ENCODE measurements at places on chromosomes 2 and 18.
A peak's percentile ranks its signal among the peaks of the same experiment; 100 is the strongest.

DNA sequence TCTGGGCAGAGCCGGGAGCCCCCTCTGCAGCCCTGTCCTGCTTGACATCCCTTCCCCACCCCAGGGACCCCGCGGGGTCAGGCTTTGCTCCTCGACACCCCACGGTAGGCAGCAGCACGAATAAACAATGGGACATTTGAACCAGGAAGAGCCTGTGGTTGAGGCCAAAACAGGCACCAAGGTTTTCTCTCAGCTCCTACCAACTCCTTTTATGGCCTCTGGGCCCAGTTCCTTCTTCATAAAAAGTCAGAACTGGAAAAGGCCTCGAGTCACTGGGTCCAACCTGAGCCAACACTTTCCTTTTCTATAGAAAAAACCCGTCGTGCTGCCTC lies 20.6 kb downstream of the TEX44 start:
- DNase-seq = peak; percentile 51

- no peak for DNase-seq
These were observed 12.0 kb upstream of the DDX1 start for GRCh38 chr2:15579641-15580040.

DNA sequence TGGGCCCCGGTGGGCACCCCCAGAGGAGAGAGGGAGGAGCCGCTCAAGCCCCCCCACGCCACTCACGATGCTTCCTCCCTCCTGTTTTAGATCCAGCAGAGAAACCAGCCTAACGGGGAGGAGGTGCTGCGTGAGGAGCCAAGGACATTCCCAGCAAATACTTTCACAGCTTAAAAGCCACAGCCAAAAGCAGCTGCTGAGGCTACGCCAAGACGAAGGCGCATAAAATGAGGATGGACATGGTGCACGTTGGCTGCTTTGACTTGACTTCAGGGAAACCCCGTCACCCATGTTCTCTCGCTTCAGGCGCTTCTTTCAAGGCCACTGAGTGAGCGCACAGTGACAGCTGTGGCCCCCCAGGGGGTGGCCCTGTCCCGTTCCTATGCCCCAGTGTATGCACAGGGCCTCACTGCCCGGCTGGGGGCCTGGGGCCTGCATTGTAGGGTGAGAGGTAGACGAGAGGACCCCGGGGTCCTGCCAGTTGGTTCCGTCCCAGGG lies 72.1 kb upstream of the PXDN start:
- no peak for DNase-seq

DNA sequence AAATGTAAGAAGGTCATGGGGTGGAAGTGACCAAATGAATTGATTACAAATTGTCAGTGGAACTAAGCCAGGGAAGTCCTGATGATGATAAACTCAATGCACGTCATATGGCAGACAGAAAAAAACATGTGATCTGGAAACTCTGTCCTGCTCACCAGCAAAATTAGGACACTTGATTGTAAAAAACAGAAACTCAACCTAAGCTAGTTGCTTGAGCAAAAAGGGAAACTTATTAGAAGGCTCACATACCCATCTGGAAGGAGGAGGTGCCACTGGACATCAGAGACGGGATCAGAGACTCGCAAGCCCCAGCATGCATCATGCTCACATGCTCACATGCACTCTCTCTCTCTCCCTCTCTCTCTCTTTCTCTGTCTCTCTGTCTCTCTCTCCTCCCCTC lies 96.8 kb downstream of the SP3 start:
- DNase-seq = no peak

DNA sequence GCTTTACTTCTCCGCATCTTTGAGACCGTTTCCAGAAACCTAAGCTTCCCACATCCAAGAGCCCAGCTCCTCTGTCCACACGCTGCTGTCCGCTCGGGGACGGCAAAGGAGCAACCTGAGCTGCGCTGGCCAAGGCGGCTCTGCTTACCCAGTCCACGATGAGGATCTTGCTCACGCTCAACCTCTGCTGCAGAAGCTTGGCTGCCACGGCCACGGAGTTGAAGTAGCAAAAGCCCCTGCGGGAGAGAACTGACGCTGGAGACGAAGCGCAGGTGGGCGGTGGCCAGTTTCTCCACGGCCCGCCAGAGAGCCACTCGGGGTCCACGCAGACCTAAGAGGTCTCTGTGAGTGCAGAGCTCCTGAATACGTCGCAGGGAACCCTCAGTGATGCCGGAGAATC lies 236.1 kb downstream of the TWIST2 start:
- DNase-seq = no peak

DNA sequence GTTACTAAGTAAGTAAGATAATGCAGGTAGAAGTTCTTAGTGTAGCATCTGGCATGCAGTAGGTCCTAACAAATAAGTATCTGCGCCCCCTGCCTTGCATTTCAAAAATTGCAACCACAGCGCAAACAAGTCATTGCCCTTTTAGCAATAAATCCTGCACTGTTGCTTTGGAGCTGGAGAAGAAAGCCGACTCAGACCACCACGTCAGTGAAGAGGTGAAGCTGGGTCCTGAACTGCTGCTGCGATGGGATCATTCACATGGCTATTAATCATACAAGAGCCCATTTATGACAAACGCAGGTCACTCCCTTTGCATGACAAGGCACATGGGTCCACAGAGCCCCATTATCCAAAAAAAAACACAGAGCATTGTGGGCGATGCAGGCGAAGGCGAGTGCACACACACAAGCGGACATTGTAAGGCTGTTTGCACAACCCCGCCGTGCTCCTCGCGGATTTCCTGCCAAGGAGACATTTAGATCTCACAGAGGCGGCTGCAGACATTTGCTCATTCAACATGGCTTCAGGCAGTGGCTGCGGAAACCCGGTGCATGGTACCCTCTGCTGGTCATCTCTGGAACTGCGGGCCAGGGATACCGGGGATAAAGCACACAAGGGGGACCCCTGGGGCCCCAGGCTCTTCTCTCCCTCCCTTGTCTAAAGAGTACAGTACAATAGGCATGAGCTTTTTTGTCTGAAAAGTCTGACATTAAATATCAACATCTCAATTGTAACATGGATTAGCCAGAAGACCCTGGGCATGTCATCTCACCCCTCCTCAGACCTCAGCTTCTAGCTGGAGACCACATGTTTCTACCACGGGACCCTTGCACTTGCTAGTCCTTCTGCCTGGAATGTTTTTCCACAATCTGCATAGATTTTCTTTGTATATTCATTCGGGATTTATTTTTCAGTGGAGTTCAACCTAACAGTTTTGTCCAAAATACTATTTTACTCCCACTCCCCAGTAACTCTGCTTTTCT lies 56.7 kb downstream of the CYRIA start:
- DNase-seq = peak; percentile 96

DNA sequence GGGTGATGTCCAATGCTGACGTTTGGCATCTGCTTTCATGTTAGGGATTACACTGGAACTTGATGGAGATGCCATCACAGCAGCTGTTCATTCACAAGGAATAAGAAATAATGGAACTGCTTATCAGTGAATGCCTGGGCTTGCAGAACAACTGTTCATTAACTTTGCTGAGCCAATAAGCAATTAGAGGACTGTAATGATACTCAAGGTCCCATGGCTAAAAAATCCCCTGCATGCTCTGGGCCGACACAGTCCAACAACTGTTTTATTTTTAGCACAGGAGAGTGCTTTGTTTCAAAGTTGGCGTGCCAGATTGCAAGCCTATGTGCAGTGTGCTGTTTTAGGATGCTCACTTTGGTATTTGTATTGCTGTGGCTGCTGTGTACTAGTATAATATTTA lies 408.0 kb upstream of the RGPD4 start:
- no peak for DNase-seq

- no peak for DNase-seq
These were observed 478.2 kb downstream of the ARHGAP15 start for GRCh38 chr2:143607231-143608062.

DNA sequence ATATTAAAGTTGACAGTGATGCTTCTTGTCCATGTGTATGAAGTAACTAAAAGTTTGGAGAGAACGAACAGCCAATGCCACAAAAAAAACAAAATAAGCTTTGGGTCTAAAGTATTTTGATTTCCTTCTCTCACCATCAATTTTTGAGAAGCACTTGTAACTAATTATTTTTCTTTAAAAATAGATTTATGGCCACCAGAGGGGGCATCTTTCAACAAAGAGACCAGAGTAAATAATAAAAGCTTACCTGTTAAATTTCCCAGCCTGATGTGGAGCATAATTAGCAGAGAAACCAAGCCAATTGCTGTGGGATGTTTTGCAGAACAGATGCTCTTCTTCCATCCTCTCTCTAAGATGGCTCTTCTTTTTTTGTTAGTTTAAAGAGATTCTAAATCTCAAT lies 29.0 kb downstream of the LINC00305 start:
- DNase-seq = no peak

DNA sequence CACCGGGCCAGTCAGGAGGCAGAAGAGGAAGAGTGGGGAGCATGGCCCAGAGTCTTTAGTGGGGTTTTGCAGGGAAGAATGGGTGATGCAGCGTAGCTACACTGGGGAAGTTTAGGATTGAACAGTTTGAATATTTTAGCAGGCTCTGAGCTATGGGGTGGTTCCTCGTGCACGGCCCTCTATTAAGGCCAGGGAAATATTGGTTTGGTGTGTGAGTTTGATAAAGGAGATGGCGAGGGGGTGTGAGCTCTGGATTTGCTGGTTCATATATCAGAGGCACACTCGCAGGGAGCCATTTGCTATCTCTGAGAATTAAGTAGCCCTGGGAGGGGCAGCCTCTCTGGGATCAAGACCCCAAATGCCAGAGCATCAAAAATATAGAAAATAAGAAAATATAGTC lies 50.1 kb downstream of the BOLA3 start:
- no peak for DNase-seq

DNA sequence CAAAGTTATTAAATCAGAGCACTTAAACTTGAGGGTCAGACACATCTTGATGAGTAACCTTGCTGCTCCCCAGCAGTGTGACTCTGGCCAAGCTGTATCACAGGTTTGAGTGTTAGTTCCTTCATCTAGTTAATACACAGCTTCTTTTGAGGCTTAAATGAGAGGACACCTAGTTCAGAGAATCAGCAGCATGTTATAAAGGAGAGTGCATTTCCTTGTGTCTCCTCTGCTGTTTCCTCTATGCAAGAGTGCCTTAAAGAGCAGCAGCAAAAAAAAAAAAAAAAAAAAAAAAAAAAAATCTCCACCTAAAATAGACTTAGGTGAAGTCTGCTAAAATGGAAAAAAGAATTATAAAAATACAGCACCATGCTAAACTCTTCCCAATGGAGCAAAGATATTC lies 261.9 kb downstream of the TCF4 start:
- no peak for DNase-seq

- DNase-seq = no peak
These were observed 26.0 kb upstream of the HPCAL1 start for GRCh38 chr2:10276481-10277292.

GRCh38 chr2:51025906-51026555 lies 5.9 kb downstream of the NRXN1 start:
- no peak for DNase-seq

- DNase-seq = no peak
These were observed 872.7 kb downstream of the DCDC2C start for GRCh38 chr2:4576075-4576474.

- peak; percentile 43 for DNase-seq
These were observed 31.7 kb downstream of the MBP start for GRCh38 chr18:77100751-77101355.

GRCh38 chr2:201730651-201731285 lies 32.3 kb upstream of the MPP4 start:
- DNase-seq = no peak

- DNase-seq = no peak
These were observed 48.4 kb downstream of the CNGA3 start for GRCh38 chr2:98394595-98395153.

DNA sequence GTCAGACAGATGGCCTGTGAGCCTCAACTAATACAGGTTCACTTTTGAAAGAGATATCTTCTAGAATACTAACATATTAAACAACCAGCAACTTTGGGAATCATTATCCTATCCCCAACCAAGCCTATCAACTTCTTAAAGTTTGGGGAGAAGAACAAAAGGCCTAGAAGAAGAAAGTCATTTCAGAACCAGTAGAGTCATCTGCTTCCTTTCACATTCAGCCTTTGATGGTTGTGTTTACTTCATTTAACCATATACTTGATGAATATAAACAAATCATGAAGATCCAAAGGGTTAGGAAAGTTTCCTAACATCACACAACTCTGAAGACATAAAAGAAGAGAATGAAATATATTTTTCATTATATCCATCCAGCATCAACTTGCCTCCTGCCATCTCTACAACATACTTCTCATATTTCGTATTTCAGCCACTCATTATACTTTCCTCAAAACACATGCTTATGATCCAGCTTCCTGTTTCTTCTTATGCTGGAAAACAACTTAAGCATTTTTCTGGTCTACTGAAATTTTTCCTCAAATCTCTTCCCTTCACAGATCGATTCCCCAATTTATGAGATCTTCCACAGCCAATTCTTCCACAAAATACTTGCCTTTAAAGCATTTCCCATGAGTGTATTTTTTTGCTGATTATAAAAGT lies 114.3 kb downstream of the CACNB4 start:
- DNase-seq = no peak

- DNase-seq = no peak
These were observed 27.5 kb upstream of the IL1B start for GRCh38 chr2:112864072-112864471.

GRCh38 chr2:21693081-21693480 lies 569.3 kb downstream of the TDRD15 start:
- no peak for DNase-seq

DNA sequence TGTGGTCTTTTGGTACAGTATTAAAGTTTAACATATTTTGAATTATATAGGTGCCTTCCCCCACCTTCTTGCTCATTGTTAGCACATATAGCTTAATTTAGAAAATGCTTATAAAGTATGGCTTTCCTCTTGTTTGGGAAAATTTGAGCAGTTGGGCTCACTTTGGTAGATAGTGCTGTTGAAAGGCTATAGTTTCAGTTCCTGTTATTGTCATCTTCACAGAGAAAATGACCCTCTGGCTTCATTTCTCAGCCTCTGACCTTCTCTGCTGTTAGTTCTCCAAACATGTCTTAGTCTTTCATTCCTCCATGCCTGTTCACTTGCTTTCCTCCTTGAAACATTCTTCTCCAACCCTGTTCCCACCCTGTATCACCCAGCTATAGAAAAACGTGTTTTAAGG lies 200.6 kb downstream of the WDR7 start:
- no peak for DNase-seq

DNA sequence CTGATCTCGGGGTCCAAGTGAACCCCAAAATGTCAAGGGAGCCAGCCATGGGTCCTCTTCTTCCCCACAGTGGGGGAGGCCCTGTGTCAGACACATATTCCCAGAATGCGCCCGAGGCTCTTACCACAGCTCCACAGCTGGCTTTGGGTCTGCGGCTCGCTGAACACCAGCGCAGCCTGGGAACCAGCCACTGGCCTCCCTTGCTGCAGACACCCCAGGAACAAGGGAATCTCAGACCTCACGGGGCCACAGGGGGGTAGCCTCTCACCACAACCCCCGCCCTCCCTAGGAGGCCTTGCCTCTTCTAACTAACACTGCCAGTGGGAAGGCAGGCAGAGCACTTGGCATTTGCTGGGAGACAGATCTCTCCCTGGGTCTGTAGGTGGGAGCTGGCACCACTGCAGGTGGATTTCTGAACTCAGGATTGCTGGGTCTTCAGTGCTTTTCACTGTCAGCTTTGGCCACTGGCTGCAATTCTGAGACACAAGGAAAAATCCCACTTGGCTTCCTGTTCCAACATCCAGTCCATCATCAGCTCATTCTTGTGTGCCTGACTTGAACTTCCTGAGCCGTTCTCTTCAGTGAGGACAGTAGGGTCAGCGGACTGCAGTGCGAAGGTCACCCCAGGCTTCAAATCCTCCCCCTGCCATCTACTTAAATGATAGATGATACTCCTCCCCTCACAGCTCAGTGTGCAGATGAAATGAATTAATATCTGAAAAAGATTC lies 128.7 kb downstream of the CAPN13 start:
- no peak for DNase-seq

- DNase-seq = no peak
These were observed 40.8 kb downstream of the ZEB2 start for GRCh38 chr2:144479138-144479537.

- no peak for DNase-seq
These were observed 437.4 kb upstream of the POU3F3 start for GRCh38 chr2:104416339-104417000.
